ENCODE measurements at places on chromosomes 6 and 20.

DNA sequence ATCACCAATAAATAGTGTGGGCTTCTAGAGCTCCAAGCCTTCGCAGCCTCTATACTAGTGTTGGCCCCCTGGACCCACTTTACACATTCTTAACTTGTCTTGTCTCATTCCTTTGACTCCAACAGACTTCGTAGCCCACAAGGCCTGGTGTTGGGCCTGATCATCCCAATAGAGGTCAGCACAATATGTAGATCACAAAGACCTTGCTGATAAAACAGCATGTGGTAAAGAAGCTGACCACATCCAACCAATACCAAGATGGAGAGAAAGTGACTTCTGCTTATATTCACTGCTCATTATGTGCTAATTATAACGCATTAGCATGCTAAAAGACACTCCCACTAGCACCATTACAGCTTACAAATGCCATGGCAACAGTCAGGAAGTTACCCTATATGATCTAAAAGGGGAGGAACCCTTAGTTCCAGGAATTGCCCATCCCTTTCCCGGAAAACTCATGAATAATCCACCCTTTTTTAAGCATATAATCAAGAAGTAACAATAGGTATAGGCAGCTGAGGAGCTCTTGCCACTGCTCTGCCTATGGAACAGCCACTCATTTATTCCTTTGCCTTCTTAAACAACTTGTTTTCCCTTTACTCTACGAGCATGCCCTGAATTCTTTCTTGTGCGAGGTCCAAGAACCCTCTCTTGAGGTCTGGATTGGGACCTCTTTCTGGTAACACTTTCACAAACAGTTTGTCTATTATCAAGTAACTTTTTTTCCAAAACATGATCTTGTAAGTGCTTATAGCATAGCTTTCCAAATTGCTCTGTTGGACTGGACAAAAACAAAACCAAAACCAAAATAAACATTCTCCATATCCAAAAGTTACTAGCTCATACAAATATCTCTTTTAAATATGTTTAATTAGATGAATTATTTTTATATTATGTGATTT, 54.6 kb upstream of the ECHDC1 start:
- DNase-seq, result no peak

DNA sequence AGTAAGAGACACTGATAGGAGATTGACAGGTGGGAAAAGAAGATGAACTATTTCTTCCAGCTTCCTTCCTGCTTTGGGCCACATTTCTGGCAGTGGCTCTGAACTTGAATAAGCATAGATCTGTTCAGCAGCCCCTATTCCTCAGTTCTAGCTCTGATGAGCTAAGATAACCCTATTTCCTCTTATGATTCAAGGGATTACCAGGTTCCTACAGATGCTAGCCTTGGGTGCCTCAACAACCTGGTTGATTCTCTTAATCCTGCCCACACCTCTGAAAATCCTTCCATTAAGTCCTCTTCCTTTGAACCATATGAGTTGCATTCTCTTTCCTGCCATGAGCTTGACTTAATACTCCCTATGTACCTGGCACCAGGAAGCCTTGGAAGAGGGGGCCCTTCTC, 49.8 kb upstream of the MOCS1 start:
- DNase-seq, result no peak

GRCh38 chr6:113425977-113426660, 431.0 kb upstream of the MARCKS start:
- DNase-seq, result no peak

- no peak for DNase-seq
These were observed 35.4 kb downstream of the FYN start for GRCh38 chr6:111837641-111838500.

DNA sequence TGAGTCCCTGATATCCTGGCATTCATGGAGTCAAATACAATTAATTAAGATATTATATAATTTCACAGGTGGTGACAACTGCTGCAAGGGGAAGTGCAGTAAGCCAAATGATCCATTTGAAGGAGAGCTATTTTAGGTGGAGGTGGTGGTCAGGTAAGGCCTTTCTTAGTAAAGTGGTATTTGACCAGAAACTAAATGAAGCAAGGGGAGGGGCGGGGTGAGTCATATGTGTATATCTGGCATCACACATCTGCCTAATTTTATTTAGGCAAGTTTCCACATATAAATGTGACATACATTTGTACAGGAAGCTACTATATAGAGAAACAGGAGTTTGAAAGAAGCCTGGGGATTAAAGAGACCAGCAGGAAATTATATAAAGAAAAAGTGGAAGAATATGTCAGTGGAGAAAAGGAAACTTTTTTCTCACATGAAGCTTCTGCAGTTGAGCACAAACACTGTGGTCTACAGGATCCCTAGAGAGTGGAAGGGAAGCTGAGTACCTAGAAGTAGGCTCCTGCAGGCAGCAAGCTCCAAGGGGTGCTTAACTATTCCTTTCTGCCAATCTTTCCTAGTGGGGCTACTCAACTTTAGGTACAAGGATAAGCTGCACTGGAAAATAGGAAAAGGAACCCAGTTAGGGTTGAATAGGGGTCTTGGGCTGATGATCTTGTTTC, 99.6 kb downstream of the OGFRL1 start:
- DNase-seq, result no peak

GRCh38 chr6:100342830-100343229, 121.9 kb downstream of the SIM1 start:
- no peak for DNase-seq

DNA sequence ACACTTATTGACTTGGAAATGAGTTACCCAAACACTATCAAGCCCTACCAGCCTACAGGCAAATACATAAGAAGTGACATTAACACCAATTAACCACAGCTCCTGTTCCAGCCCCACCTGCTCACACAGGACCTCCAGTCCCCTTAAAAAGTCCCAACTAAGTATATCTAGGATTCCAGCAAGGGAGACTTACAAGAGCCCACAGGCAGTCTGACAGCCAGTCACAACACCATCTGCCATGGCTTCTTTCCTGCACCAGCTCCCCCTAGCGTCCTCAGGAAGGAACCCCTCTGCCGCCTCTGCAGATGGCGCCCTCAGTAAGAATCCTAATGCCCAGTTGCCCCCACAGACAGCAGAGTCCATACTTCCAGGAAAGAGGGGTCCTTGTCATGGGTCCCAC, 122.1 kb downstream of the HIVEP2 start:
- no peak for DNase-seq

DNA sequence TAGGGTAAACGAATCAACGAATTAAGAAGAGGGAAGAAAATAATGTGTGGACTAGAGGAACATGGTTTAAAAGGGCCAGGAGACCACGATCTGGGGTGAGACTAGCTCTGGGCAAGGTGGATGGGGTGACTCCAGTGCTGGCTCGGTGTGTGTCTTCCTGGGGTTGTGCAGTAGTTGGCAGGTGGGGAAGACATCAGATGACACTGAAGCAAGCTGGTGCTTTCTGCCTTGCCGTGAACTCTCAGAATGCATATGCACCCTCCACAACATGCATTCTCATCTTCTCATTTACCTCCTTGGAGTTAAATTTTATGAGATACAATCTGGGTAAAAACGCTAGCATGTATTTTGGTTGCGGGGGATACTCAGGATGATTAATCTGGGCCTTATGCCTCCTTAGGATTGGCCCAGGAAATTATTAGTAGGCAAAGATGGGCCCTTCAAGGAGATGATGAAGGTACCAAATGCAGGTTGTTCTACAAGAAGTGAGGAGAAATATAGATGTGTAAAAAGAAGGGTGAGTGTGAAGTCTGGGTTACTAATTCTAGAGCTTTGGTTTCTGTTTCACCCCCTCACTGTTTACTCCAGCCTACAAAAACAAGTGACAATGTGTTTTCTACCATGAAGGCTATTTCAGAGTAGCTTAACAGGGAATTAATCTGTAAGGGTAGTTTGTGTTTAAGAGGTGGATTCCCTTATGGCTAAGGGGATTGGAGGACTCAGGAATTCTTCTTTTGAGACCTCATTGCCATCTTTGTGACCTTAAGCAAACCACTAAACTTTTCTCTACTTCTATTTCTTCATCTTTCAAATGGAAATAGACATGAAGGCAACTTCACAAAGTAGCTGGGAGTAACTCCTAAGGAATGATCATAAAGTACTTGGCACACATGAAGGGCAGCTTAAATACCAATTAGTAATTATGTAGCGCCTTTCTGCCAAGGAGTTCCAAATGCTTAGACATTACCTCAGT, 71.0 kb upstream of the SUPT3H start:
- no peak for DNase-seq

DNA sequence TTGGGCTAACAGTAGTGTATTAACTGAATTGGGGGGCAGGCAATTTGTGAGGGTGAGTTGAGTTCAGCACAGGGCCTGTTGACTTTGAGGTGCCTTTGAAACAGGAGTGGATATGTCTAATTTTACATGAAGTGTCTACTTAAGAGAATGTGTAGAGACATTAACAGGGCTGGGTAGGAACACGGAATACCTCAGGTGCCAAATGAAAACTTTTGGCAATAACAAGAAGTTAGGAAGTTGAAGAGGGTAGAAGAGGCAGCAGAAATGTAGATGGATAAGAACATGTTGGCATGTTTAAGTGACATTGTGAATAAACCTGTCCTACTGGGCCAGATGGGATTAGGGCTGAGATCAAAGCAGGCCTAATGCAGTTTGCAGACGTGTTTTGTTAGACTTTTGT, 117.0 kb downstream of the SLC16A10 start:
- DNase-seq, result no peak

- DNase-seq, result no peak
These were observed 40.6 kb downstream of the SENP6 start for GRCh38 chr6:75642311-75642710.

DNA sequence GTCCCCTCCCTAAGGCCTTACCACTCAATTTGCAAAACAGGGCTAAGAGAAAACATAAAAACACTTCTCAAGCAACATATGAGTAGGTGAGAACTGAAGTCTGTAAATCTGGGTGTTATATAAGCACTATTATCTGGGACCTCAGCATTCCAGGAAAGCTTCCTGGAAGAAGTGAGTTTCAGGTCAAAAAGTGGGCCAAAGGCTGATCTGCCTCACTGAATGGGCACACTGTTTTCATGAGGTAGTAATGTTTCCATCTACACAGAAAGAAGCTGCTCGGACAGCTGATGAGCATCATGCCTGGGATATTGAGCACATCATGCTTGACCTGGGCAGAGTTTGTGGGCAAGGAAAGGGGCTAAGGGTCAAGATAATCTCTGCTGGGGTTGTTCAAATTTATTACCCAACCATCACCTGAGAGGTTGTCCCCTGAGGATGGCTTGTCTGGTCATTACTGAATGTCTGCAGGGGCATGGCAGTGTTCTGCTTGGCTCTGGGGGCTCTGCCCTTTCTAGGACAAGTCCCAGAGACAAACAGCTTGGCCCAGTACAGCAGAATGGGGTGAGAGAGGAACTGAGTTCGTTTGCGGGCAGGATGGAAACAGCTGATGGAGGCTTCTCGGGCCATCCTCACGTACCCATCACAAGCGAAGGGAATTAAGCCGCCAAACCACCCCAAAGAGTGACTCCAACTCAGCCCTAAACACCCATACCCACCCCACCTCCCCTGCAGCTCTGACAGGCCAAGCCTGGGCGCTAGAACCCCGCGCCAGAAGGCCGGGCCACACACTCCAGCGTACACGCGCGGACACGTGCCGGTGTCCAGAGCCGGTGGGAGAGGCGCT, 1.2 kb upstream of the SYNJ2 start:
- no peak for DNase-seq

DNA sequence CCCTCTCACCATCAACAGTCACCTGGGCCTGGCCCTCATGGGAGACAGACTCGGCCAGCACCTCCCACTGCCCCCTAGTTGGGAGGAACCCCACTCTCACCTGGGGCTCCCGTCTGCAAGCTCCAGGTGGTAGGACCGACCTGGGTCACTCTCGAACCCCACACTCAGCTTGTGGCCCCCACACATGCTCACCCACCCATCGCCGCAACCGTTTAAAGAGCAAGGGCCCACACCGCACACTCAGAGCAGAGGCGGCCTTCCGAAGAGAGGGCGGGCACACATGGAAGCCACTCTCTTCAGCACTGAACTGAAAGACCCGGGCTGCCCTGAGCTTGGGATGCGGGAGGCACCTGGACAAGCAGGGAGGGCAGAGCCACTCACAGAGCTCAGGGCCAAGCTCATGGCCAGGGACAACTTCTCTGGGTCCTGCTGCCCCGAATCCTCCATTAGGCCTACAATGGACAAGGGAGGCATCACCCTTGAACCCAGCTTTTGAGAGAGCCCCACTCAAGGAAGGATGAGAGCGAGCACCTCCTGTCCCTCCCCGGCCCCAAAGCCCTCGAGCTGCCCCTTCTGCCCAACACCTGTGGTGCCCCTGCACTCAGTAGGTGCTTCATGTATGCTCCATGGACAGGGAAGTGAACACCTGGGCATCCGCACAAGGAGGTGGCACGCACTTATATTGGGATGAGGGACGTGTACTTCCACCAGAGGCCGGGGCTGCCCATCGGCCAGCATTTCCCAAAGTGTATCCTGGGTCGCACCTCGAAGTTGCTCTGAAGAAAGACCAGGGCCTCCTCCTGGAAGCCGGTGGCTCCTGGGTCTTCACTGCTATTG, 50.4 kb downstream of the YTHDF1 start:
- DNase-seq, result no peak

DNA sequence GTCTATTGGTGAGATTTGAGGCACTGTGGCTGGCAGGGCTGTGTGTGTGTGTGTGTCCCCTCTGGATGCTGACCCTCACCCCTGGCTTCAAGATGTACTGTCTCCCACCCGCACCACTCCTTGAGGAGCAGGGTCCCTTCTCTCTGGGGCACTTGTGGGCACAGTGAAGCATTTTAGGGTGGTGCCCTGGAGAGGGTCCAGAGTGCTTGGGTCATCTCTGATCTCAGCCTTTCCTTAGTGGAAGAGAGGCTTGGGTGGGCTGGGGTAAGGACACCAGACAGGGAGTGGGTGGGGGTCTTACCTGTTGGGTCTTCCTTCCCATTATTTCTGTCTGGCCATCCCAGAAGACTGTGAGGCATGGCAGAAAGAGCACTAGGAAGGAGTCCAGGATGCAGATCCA, 66.1 kb downstream of the EFCAB8 start:
- DNase-seq, result no peak

DNA sequence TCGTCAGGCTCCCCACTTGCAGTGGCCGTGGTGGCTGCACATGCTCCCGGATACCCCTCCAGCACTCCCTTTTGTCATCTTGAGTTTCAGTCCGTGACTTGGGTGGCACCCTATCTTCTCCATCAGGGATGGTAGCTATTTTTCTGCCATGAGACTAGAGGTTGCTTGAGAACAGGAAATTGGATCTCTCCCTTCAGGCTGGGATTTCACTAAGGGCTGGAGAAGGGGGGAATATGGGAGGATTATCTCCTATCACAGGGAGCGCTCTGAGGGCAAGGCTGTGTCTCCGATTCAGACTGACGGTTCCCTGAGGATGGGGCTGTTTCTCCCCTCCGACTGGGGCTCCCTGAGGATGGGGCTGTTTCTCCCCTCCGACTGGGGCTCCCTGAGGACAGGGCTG, 123.1 kb downstream of the MRPL14 start:
- DNase-seq, result no peak
